ENCODE measurements at places on chromosomes 3 and 15.

GRCh38 chr3:38725726-38726419 is 76.4 kb upstream of the SCN5A start:
- DNase-seq = no peak

- DNase-seq = no peak
Measured at GRCh38 chr15:70627734-70628548, 135.4 kb downstream of the UACA start.

GRCh38 chr3:117282566-117282965 is 573.0 kb downstream of the TUSC7 start:
- no peak for DNase-seq

- DNase-seq = no peak
Measured at GRCh38 chr15:62957130-62957529, 85.4 kb upstream of the TPM1 start.

GRCh38 chr3:33419948-33420347 is 20.3 kb downstream of the UBP1 start:
- no peak for DNase-seq

- no peak for DNase-seq
Measured at GRCh38 chr15:71892335-71892734, 82.0 kb downstream of the NR2E3 start.

DNA sequence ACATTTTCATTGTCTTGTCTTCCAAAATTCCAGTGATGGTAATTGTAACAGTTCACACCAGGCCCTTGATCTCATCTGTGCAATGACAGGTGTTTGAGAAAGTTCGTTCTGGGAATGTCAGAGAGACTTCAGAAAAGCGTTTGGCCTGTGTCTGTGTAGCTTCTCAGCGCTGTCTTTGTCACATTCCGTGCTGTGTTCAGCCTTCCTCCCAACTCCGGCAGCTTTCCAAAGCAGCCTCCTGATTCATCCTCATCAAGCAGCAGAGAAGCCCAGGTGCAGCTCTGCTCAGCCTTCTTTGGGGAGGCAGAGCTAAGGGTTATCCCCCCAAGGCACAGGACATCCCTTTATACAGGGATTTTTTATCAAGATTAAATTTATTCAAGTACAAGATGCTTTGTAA is 494.0 kb upstream of the SUCLG2 start:
- no peak for DNase-seq

DNA sequence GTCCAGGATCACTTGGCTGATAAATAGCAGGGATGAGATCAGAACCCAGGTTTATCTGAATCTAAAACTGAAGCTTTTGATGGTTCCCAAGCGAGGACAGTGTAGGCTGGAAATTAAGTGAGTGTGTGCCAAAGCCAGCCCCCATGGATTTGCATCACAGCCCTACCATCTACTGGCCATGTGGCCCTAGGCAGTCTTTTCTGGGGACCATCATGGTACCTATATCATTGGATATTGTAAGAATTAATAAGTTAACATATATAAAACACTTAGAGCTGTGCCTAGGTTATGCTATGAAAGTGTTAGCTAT is 32.8 kb upstream of the SSR3 start:
- no peak for DNase-seq

- DNase-seq = no peak
Measured at GRCh38 chr3:169660709-169661360, 2.7 kb downstream of the MECOM start.

- no peak for DNase-seq
Measured at GRCh38 chr15:63582718-63583426, 14.3 kb upstream of the FBXL22 start.

DNA sequence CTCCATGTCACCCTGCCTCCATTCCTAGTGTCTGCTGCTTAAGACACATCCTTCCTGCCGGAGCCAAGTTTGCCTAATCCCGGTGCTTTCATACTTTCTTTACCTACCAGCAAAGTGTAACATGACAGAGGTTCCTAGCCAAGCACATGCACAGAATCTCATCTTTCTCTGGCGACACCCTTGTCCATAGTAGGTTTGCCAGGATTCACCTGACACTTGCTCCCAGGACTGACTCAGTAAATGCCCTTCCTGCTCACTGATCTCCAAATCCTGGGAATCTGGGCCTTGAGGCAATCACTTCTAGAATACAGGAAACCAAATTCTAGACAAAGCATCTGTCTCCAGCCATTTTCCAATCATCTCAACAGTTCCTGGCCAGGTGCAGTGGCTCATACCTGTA is 10.2 kb upstream of the NR2E3 start:
- no peak for DNase-seq

DNA sequence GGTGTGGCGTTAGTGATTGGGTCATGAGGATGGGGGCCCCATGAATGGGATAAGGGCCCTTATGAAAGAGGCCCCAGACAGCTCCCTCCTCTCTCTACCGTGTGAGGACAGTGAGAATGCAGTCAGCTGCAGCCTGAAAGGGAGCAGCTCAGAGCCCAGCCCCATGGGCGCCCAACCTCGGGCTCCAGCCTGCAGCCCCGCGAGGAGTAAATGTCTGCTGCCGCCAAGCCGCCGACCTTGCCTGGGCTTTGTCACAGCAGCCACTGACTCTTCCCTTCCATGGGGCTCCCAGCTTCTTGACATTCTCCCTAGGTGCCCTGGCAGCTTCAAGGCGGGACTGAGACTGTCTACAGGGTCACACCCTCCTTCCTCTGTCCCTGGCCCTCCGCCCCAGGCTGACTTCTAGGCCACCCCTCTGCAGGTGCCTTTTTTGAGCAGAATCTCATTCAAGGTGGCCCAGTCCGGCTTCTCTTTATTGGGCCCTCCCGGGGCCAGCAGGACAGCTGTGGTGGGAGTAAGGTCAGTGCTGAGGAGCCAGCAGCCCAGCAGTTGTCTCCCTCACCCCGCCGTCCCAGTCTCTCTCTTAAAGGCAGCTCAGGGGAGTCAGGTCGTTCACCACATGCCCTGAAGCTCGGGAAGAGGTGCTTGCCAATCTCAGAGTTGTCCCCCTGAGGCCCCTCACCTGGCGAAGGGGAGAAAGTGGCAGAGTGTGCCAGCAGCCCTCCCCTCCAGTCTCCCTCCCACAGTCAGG is 18.7 kb upstream of the PRR20G start:
- DNase-seq = no peak

DNA sequence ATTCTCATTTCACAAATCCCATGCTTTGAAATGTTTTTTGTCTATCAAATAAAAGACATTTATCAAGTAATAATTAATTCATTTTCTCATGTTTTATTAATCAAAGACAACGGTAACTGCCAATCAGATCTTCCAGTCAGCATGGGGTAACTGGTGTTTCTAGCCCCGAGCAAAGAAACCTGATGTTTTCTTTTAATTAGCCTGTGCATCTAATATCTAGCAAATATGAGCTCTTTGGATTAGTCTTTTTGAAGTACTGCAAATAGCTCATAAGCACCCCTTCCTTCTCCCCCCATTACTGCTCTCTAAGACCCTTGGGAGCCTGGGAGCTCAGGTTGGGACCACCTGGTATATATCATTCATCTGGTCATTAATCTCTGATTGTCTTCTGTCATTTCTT is 43.1 kb upstream of the SRGAP3 start:
- DNase-seq = no peak

GRCh38 chr3:170992854-170993253 is 33.7 kb downstream of the SLC2A2 start:
- no peak for DNase-seq

DNA sequence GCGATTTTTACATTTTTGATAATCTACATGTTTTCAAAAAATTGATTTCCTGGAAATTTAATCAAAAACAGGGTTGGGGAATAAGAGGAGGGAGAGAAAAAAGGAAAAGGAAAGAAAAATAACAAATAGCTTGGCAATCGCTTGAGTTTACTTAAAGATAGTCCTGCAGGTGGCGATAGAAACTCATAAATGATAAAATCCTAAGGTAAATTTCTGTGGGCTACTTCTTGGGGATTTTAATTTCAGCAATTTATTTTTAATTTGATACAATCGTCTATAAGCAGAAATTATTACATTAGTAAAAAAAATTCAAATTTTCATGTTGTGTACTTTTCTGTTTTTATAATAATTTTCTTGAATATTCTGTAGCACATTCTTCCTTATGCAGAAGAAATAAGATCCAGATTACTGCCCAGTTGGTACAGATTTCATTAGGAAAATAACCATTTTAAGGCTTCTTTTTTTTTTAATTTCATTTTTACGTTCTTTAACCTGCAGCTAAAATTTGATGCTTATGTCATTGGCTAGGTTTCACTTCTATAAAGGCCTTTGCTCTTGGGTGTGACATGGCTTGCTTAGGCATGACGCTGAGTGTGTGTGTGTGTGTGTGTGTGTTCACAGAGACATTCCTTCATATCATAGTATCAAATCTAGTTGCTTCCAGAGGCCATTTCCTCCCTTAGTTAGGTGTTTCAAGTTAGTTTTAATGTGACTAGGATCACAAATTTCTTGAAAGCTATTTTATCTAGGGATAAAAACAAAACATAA is 181.8 kb downstream of the MCTP2 start:
- DNase-seq = no peak

- DNase-seq = no peak
Measured at GRCh38 chr3:22671848-22672247, 531.3 kb upstream of the UBE2E2 start.

GRCh38 chr3:150736316-150736719 is 26.7 kb downstream of the SIAH2 start:
- DNase-seq = no peak

GRCh38 chr3:140752499-140752898 is 74.6 kb downstream of the TRIM42 start:
- no peak for DNase-seq

- no peak for DNase-seq
Measured at GRCh38 chr3:142889212-142890014, 530 bp upstream of the PCOLCE2 start.

DNA sequence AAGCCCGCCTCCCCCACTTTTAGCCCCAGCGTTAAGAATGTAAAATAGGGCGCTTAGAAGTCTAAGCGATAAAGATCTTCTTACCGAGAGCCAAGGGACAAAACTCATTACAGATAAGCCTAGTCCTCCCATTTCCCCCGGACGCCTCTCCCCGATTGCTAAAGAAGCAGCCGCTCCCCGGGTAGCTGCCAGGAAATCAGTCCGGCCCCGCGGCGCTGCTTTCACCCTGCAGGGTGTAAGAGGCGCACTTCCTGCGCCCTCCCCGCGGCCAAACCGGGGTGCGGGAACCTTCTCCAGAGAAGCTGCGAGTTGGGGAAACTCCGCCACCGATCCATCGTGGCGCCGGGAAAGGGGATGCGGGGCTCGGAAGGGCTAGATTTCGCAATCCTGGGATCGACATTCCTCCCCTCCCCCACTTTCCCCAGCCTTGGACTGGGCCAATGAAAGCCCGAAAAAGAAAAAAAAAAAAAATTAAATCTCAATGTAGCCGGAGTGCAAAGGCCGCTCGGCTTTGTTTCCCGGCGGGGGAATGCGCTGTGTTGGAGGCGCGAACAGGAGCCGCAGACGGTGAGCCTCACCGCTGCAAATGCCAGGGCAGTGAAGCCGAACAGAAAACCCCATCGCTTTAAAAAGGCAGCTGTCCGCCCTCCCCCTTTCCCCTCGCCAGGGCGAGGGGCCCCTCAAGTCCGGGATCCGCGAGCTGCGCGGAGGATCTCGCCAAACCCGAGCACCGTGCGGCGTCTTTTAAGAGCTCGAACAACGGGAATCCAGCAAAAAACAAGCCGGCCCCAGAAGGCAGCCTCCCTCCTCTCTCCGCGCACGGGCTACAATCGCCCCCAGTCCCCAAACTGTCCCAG is 626 bp upstream of the PTPRG start:
- DNase-seq = no peak
